Stimulated activated CD4-positive, alpha-beta T cell treated with anti-CD3 and anti-CD28 coated beads, TNF-alpha, amount 100 ng/mL, for 1 hour (primary cell): ENCODE measurements at places on chromosomes 3 and 15.

DNA sequence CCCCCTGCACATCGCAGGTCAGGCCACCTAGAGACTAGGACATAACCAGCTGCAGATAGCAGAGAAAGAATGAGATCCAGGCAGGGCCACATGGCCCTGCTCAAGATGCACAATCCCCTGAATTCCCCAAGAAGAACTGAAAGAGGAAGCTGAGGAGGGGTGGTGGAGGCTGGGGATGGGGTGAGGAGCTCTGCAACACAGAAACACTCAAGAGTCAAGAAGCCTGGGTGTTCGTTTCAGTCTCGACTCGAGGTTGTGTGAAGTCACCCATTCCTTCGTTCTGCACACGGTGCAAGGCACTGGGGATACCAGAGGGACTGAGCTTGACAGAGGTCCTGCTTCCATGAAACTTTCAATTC is 62.0 kb downstream of the TLE3 start:
- DNase-seq: no peak

DNA sequence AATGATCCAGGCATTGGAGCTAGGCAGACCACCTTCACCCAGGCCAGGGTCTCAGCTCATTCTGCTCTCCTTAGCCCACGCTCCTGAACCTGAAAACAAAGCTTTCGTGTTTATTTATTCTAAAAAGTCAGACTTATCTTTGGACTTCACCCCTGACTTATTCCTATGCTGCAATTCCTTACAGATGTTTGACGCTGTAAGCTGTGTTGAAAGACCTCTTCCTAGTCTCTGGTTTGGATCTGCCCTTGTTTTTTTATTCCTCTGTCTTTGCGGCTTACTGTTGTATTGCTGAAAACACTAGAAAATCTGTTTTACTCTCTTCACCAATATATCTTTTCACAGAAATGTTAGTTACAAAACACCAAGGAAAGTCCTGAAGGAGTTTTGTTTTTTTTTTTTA is 40.5 kb upstream of the LDHAL6B start:
- no peak for DNase-seq

GRCh38 chr15:61871926-61872522 is 188.2 kb downstream of the VPS13C start:
- no peak for DNase-seq

DNA sequence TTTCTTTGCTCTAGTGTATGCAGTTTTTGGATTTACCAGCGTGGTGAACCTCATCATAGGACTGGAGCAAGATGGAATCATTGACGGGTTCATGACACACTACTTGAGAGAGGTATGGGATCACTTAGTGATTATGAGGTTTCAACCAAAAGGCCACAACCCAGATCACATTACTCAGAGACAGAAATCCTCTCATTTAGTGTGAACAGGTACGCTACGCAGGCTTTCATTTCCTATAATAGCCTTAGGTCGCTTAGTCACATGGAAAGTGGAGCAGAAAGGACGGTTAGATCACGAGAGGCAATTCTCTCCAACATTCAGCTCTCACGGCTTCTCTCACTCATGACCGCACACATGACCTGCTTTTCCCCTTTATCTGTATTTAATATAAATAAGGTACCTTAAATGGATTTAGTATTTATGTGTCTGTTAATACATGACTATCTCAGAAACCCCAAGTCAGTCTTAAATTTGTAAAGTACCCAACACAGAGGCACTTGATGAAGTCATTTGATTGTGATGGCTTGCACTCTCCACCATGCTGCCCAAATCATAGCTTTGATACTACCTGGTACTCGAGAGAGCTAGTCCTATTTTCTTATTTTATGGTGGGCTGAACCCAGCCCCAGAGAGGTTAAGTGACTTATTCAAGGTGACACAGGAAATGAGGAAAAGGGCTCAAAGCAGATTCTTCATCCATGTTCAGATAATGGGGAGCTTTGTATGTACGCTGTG is 8.6 kb downstream of the TM6SF1 start:
- no peak for DNase-seq

GRCh38 chr3:11059090-11059798 is 66.7 kb downstream of the SLC6A1 start:
- no peak for DNase-seq

DNA sequence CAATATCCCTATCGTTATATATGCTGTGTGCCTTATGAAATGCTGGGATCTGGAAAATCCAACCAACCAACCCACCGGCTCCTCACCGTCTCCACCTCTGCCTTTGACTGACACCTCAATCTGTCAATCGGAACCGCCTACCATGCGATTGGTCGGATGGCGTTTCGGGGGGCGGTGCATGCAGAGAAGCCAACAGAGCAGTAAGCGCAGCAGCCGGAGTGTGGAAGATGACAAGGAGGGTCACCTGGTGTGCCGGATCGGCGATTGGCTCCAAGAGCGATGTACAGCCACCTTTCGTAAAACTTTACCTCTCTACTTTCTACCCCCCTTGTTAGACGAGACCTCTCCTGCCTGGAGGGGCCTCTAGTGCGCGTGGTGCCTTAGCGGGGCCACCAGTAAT is 6.3 kb downstream of the CLK3 start:
- no peak for DNase-seq

- no peak for DNase-seq
These were observed 63.4 kb downstream of the OPA1 start for GRCh38 chr3:193656445-193656844.

DNA sequence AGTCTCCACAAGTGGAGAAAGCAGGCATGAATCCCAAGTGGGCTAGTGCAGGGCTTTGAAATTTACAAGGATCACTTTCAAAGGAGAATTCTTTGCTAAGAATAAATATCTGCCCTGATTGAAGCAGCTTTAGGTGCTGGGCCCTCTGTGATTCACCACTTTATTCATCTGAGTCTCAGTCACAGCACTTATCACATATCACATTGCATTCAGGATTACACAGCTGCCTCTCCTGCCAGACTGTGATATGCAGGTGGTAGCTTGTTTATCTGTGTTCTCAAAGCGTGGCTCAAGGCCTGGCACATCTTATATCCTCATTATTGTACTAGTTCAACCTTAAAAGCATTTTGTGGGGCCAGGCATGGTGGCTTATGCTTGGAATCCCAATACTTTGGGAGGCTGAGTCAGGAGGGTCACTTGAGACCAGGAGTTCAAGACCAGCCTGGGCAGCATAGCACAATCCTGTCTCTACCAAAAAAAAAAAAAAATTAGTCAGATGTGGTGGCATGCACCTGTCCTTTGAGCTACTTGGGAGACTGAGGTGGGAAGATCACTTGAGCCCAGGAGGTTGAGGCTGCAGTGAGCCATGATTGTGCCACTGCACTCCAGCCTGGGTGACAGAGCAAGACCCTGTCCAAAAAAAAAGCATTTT is 156.9 kb upstream of the EIF1B start:
- DNase-seq: no peak

DNA sequence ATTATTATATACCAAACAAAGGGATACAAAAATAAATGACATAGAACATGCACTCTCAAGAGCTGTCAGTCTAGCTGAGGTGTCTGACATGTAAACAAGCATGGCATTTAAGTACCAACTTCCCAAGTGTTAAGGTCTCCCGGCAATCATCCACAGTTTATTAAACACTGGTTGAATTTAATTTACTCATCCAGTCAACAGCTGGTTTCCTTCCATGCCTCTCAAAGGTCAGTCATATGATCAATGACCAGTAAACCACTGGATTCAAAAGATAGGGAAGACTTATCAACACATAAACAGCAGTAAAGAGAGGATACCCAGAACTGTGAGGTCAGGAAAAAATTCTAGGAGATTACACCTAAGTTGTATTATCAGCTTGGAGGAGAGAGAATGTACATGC is 80.4 kb downstream of the ADAM10 start:
- DNase-seq: no peak

- no peak for DNase-seq
These were observed 46.9 kb downstream of the NR1D2 start for GRCh38 chr3:23991683-23992628.

- no peak for DNase-seq
These were observed 182.3 kb downstream of the OR4M2 start for GRCh38 chr15:22262613-22263020.

DNA sequence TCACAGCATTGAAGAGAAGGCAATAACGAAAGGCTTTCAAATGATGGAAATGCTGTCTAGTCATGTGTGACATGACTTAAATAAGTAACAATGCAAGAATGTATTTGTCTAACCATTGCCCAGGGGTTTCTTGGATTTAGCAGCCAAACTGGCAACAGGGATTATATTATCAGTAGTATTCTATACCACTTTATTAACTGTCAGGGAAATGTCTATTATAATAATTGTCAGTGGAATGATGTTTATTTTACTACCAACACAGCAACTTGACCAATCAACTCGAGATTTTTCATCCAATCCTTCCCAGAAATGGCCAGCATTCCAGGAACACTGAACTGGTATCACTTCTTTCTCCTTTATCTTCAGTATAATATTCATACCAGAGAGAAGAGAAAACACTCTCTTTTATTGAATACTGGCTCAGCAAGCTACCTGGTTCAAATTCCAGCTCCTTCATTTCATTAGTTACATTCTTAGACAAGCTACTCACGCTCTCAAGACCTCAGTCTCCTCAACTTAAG is 66.2 kb downstream of the FOXP1 start:
- DNase-seq: no peak

GRCh38 chr3:51390246-51391074 is 625 bp upstream of the RBM15B start:
- DNase-seq: no peak

DNA sequence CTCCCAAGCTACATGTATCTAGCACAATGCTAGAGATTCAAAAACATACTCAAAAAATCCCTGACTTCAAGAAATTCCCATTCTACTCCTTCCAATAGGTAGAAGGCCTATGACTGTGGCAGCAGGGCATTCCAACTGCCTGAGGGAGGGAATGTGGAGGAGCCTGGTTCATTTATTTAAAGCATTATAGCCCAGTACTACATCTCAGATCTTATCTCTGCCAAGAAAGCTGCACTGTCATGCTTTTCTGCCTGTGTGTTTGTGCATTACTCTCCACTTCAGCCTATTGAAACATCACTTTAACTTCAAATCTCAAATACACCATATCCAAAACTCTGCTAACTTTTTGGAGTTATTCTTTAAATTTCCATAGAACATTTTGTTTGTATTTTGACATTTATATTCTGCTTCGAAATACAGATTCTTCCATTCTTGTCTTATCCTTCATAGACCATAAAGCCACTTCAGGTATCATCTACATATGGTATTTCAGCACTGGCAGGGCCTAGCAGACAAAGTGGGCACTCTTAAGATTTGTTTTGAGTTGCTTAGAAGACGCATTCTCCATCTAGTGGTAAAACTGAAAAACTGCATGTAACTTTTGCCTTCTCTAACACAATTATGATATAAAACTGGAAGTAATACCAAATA is 59.1 kb upstream of the NEDD4 start:
- DNase-seq: no peak

GRCh38 chr15:28112962-28113361 is 13.8 kb upstream of the OCA2 start:
- DNase-seq: no peak

DNA sequence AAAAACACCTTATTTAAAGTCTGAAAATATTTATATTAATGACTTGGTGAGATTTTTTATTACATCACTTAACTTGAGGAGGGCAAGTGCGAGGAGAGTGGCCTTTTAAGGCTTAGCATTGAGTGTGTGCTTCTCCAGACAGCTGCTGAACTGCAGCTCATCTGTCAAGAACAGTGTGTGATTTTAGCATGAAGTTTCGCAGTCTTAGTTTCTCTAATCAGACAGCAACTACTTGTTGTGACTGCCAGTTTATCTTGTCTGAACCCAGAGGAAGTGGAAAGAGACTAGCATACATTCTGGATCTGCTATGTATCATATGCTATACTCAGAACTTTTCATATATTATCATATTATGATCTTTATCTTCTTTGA is 291.7 kb upstream of the ROPN1 start:
- DNase-seq: no peak

- no peak for DNase-seq
These were observed 6.6 kb upstream of the POLQ start for GRCh38 chr3:121552379-121552778.

- DNase-seq: no peak
These were observed 25.8 kb downstream of the ARHGEF3 start for GRCh38 chr3:56775838-56776555.

GRCh38 chr15:89926158-89926557 is 13.4 kb upstream of the ARPIN start:
- DNase-seq: no peak

DNA sequence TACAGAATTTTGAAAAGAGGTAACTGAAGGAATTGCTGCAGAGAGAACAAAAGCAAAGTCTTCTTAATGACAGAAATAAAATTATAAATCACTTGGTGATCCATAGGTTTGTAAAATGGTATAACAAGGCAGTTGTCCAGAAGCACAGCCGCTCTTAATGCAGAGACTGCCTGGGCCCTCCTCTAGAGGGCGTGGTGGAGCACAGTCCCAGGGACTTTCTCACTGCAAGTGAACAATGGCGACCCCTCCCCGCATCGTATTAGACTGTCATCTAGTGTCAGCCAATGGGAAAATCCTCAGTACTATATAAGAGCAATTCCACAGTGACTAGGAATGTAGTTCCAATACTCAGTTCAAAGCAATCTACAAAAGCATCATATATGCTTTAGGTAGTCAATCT is 26.4 kb upstream of the ZBED2 start:
- DNase-seq: no peak

DNA sequence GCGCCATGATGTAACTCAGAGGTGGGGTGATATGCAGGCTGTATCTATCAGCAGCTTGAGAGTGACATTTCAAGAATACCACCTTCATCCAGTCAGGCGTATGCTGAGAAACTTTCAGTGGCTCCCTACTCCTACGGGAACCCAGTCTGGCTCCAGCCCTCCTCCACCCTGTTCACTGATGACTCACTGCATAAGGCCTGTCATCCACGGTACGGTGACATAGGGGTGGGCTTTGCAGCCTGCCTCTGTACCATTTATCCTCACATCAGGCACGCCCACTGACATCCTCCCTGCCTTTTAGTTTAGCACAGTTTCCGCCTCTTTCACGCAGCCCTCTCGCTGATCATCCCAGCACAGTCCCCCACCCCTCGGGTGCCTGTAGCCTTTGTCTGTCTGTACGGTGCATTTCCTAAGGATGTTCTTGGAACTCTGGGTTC is 11.7 kb downstream of the PXYLP1 start:
- no peak for DNase-seq

- no peak for DNase-seq
These were observed 28.8 kb upstream of the HDAC11 start for GRCh38 chr3:13451301-13451673.

DNA sequence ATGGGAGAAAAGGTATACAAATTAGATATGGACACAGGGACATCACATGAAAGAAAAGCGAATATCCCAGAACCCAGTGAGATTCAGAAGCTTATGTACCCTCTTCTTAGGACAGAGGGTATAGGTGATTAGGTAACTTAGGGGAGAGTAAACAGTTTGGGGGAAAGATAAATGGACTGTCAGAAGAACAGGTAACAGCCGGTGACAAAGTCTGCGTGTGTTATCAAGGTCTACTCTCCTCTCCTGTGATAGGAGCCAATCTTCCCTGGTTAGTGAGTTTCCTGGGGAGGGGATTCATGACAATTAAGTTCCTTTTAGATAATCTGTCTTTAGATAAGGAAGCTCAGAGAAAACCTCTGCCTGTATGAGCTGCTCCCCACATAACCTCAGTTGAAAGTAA is 30.6 kb upstream of the SNRPN start:
- DNase-seq: no peak

- DNase-seq: no peak
These were observed 91.0 kb downstream of the RAD18 start for GRCh38 chr3:8872261-8872660.
